ENCODE measurements at places on chromosomes 12 and 14. TPM values are rescaled to one million over a fixed set of nuclear protein-coding genes. Genes with fewer than 3 reads are reported as not detected.

AVPR1A gene
- 10.0 TPM for total RNA-seq

SLC17A8 gene
- 13.2 TPM for total RNA-seq

GOLGA3 gene
- 41.9 TPM for total RNA-seq

MRPL51 gene
- 45.4 TPM for total RNA-seq

CYP46A1 gene
- 18.7 TPM for total RNA-seq

CAPZA3 gene
- total RNA-seq: not detected

SBNO1 gene
- 28.0 TPM for total RNA-seq

LMNTD1 gene
- total RNA-seq: 2.5 TPM
